ENCODE measurements at places on chromosomes 2 and 18.

GRCh38 chr2:52097071-52097470 lies 1065.1 kb upstream of the NRXN1 start:
- DNase-seq, result no peak

DNA sequence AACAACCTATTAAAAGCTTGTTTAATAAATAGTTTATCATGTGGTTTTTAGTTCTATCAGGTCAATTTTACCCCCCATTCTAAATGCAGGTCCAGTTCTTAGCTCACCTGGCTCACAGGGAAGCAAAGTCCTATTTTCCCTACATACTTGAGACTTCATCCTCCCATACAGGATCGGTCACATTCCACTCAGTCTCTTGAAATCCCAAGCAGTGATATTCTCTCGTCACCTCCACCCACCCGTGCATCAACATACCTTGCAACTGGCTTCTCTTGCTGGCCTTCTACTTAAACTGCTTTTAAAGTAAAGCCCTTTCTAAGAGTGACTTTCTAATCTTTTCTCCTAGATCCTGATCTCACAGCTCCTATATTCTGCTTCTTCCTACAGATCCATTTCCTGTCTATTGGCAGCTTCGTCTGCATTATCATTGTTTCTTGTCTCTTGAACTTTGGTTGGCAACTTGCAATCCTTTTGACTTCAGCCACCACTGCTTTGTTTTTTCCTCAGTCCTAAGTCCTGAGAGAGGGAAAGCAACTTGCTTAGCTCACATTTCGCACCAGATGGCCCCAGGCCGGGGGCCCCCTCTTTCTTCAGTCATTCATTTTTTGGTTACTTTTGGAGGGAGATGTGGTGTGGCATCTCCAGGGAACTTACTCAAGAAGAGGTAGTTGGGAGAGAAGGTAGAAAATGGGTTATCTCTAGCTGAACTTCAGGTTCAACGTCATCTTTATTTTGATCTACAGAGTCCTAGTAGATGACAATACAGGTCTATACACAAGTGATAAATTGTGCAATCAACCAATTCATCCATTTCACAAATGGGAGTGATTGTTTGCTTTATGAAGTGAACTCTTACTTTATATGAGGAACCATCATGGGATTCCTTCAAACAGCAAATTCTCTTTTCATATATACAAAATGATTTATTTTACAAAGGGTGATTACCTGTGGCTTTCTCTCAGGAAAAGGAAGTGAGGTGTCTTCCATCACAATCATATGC lies 23.9 kb upstream of the NCOA1 start:
- no peak for DNase-seq

DNA sequence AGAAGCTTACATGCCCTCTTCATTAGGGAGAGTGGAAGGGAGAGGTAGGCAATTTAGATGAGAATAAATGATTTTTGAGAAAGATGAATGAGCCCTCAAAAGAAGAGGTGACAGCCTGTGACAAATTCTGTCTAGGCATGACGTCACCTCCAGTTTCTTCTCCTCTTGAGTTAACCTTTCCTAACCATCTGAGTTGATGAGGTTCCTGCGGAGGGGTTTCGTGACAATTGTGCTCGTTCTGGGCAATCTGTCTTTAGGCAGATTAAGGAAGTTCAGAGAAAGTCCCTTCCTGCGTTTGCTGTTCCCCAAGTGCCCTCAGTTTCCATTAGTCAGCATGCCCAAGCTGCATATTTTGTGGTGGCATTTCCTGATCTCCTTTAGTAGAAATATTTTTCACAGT lies 640.2 kb upstream of the SYT4 start:
- no peak for DNase-seq

DNA sequence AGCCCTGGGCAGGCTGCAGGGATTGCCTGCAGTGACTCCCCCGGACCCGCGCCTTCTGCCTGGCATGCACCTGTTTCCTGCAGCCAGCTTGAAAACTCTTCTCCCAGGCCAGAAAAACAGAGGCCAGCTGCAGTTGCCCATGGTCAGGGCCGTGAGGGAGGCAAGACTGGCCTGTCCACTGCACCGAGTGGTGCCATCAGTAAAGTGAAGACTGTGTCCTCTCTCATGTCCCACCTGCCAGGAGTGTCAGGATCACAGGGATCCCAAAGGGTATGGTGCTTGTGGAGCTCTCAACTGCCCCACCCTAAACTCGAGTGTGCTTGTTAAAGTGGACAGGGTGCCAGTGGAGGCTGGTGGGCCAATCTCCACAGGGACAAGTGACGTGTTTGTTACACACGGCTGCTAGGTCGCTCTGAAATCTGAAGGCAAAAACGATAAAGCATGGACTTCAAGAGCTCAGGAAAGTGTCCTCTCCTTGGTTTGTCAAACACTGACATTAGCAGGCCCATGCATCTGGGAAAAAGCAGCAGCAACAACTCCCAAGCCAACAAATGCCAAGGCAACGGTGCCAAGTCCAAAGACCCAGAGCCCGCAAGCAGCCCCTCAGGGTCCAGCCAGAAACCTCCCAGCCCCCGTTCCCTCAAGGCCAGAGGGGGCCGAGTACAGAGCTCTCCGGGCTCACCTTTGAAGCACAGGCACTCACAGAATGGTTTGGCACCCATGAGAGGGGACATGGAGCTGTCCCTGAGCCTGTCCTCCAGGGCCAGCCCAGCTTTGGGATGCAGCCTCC lies 213.2 kb downstream of the HDAC4 start:
- no peak for DNase-seq

GRCh38 chr18:56921896-56922480 lies 224.9 kb upstream of the BOD1L2 start:
- no peak for DNase-seq

GRCh38 chr2:22282916-22283315 lies 1102.1 kb upstream of the KLHL29 start:
- DNase-seq, result no peak

GRCh38 chr2:99489063-99489760 lies 605 bp downstream of the REV1 start:
- DNase-seq, result peak; percentile 67

DNA sequence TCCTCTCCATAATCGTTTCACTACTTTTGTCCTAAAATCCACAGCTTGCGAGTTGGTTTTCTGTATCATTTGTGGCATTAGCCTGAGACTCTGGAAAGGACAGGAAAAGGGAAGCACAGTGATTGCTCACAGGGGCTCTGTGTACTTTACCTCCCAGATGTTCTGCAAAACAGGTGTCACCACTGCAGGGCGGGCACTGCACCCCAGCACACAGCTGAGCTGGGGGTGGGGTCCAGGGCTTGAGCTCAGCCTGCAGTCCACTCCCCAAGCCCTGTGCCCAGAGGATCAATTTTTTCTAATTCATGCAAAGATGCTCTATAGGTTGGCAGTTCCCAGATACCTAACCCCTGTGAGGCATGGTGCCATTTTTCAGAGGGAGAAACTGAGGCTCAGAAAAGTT lies 119.4 kb upstream of the GLI2 start:
- no peak for DNase-seq

GRCh38 chr2:58606799-58607198 lies 365.7 kb upstream of the FANCL start:
- DNase-seq, result no peak

DNA sequence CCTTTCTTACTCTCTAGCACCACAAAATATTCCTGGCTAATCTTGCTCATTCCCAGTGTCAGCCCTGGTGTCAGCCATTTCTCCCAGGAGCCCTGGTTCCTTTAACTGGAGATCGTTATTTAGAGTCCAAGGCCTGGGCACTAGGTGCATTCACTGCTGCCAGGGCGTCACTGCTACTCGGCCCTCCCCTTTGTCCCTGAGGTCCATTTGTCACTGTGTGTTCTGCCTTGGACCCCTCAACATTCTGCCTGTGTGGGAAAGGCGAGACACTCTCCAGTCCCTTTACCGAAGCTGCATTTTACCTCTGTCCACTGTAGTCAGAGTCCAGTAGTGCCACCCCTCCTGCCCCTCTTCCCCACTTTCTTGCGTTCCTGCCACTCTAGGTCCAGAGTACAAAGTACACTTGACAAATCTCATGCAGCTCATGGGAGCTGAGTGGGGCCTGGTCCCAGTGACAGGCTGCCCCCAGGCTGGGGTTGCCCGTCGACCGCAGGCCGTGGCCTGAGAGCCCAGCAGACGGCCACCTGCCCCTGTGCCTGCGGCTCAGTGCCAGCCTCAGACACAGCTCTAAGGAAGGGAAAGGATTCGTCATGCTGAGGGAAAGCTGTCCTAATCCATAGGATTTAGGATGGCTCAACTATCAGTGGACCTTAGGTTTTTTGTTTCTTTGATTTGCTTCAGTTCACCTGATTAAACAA lies 52.1 kb downstream of the COPS8 start:
- DNase-seq, result no peak

- DNase-seq, result no peak
Observed at GRCh38 chr2:47950340-47951301, 44.3 kb upstream of the FBXO11 start.

DNA sequence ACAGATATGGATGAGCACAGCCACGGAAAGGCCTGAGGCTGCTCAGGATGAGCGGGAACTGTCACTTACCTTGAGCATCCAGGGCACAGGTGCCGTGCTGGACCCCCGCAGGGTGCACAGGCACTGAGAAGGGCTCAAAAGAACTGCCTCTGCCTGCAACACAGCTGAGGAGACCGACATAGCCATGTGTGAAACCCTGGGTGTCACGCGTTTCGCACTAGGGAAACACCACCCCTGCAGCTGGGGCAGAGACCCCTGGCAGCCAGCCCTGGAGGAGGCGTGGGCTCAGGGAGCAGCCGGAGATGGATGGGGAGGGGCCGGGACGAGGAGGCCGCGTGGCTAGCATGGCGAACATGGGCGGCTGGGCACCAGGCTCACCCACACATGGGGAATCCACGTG lies 228.9 kb downstream of the EIPR1 start:
- no peak for DNase-seq

GRCh38 chr2:12637754-12638153 lies 79.0 kb upstream of the TRIB2 start:
- DNase-seq, result no peak

DNA sequence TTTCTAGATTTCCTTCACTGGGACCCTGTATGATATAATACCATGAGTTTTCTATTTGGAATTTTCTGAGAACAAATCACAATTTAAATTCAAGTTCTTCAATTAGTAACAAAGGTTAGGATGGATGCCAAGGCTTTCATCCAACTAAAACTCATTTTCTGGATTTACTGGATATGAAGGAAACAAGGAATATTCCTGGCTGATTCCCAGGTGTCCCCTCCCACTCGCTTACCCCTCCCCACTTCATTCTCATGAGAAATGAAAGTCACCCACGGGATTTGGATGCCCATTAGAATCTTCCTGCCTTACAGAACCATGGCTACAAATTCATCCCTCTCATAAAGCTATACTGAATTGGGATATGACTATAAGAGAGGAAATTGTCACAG lies 40.0 kb downstream of the RNU4ATAC start:
- DNase-seq, result no peak

DNA sequence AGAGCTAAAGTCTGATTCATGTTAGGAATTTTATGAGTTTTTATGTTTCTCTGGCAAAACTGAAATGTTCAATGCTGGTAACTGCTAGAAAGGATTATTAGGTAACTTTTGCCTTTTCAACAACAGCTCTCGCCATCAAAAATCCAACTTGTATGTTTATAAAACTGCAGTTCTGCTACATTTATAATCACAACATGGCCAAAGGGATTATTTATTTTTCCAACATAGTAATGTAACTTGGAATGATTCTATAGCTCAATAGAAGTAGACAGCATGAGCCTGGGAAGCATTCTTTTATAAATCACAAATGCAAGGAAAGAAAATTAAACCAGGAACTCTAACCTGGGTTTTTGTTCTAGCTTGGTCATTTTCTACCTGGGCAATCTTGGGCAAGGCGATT lies 470.9 kb downstream of the TGIF1 start:
- DNase-seq, result no peak

- no peak for DNase-seq
Observed at GRCh38 chr2:186771395-186771794, 77.5 kb downstream of the FAM171B start.

- DNase-seq, result no peak
Observed at GRCh38 chr2:100785626-100786296, 34.2 kb upstream of the NPAS2 start.

- DNase-seq, result no peak
Observed at GRCh38 chr18:10367836-10368235, 86.6 kb upstream of the APCDD1 start.

DNA sequence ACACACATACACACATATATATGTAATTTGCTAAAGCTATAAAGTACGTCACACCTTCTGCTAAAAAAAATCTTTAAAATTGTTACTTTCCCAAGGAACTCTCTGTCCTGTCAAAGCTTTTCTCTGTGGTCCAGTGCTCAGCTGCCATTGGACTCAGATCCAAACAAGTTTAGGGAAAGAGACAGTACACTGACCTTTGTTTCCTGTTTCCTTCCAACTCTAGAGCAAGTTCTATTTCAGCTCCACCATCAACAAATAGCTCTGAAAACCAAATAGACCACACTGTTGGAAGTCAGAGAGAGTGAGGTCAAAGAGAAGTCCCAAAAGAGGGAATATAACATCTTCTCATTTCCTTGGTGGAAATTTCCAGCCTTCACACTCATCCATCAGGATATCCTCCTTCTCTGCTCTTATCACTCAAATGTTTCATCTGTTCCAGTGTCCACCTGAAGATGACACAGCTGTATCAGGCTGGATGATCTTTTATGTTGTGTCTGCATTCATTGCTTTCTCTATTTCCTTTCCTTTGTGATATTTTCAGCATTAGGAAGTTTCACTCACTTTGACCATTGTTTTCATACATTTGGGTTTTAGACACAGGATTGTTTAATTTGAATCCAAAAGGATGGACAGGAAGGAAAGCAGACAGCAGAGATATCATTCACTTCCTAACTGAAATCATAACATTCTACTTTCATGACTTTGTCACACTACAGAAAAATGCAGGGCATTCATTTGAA lies 192.3 kb upstream of the NT5C1B start:
- no peak for DNase-seq

GRCh38 chr2:237567276-237568029 lies 1.1 kb downstream of the PRLH start:
- no peak for DNase-seq

DNA sequence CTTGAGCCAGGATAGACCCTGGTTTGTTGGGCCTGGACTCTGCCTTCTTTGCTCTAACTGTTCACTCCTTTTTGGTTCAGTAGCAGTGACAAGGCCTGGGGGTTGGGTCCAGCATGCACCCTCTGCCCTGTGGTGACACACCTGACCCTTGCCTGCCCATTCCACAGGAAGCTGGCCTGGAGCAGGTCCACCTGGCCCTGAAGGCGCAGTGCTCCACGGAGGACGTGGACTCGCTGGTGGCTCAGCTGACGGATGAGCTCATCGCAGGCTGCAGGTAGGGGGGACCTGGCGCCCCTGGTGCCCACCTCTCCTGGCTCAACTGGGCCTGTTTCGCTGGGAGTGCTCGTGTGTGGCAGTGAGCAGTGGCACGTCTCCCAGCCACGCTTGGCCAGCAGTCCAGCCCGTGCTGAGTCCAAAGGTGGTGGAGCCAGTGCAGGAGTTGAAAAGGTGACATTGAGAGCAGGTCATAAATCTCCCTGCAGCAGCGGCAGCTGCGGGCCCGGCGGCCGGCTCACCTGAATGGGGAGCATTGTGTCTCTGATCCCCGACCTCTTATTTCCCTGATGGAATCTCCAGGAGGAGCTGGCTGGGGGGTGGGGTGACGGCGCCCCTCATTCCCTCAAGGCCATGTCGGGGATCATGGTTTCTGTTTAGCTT lies 102.6 kb downstream of the DYSF start:
- DNase-seq, result no peak

Data from activated CD8-positive, alpha-beta memory T cell treated with anti-CD3 and anti-CD28 coated beads, Interleukin-2, amount 10 ng/mL, durations not matched to agents 7 days and 5 days (primary cell).